ENCODE measurements at places on chromosomes 4 and X. TPM values are rescaled to one million over a fixed set of nuclear protein-coding genes. Genes with fewer than 3 reads are reported as not detected.

The RBMX2 gene
- 42.6 TPM for total RNA-seq

The ADH5 gene
- 450 TPM for total RNA-seq

The CABS1 gene
- total RNA-seq, result not detected

The HDAC8 gene
- total RNA-seq, result 25.1 TPM

The TGIF2LX gene
- not detected for total RNA-seq

The COL25A1 gene
- total RNA-seq, result 0.34 TPM

The WNK3 gene
- 0.16 TPM for total RNA-seq

The ZDHHC15 gene
- under 0.01 TPM for total RNA-seq

The ERAS gene
- not detected for total RNA-seq

The CFI gene
- total RNA-seq, result 1.8 TPM

The SLC16A2 gene
- total RNA-seq, result 7.4 TPM

The TRIM61 gene
- 1.6 TPM for total RNA-seq

The DIPK2B gene
- total RNA-seq, result not detected

The NR3C2 gene
- 2.4 TPM for total RNA-seq

The CXCL3 gene
- total RNA-seq, result 0.86 TPM

The IL21 gene
- total RNA-seq, result not detected

The RNF128 gene
- total RNA-seq, result 3.6 TPM

The SLC10A6 gene
- 0.47 TPM for total RNA-seq

The S100G gene
- total RNA-seq, result not detected

The CORIN gene
- total RNA-seq, result 0.16 TPM

The SPANXD gene
- not detected for total RNA-seq

The ZNF630 gene
- total RNA-seq, result 1.9 TPM

The MAGEA12 gene
- total RNA-seq, result not detected

The RHOXF1 gene
- total RNA-seq, result not detected

The SPANXN4 gene
- total RNA-seq, result not detected

The RTL9 gene
- total RNA-seq, result under 0.01 TPM

The TCP11X1 gene
- not detected for total RNA-seq

The CXorf66 gene
- not detected for total RNA-seq

The FAT1 gene
- total RNA-seq, result 121 TPM

The UGT8 gene
- not detected for total RNA-seq

The PAK3 gene
- total RNA-seq, result 1.4 TPM

The ZNF674 gene
- 4.1 TPM for total RNA-seq

The SH3TC1 gene
- 0.26 TPM for total RNA-seq

The HOPX gene
- 0.34 TPM for total RNA-seq

The ADAM29 gene
- not detected for total RNA-seq

The AMELX gene
- not detected for total RNA-seq

The PGAM4 gene
- not detected for total RNA-seq

The SPP1 gene
- total RNA-seq, result 0.09 TPM

The SPATA4 gene
- total RNA-seq, result not detected

The SLC49A3 gene
- total RNA-seq, result 5.2 TPM
